Ecto neural progenitor cell (in vitro differentiated cells): ENCODE measurements at places on chromosomes 6 and 20.

- no peak for DNase-seq
Measured at GRCh38 chr6:47202644-47203205, 107.0 kb downstream of the TNFRSF21 start.

- DNase-seq, result no peak
Measured at GRCh38 chr20:23112595-23112994, 26.5 kb upstream of the CD93 start.

DNA sequence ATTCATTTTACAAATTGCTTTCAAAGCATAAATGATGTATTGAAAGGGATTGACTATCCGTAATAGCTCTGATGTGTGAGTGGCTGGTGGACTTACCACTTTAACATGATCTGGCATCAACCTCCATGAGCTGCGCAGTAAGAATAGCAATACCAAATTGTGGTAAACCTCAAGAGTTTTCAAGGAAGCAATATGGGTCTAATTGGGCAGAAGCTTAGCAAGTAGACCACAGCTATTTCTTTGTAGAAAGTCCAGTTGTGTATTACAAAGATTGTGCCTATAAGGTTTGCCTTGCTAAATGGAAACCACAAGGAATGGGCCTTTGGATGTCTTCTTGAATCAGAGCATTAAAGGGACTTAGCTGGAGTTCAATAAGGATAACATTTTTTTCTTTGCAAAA is 736.6 kb downstream of the KIF16B start:
- no peak for DNase-seq

DNA sequence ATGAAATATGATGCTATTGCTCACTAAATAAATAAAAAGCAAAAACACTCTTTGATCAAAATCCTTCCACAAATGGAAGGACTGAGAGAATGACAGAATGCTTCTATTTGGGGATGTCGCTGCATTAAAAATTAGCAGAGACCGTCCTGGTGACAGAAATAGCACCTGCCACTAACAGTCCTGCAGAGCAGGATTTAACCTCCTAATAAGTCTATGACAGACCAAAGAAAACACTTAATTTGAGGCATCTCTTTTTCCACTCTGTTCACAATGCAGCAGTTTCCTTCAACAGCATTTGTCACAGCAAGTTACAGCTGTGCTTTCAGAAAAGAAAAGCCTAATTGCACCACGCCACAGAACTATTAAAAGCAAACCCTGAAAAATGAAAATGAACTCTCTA is 140.6 kb upstream of the BEND6 start:
- DNase-seq, result no peak

DNA sequence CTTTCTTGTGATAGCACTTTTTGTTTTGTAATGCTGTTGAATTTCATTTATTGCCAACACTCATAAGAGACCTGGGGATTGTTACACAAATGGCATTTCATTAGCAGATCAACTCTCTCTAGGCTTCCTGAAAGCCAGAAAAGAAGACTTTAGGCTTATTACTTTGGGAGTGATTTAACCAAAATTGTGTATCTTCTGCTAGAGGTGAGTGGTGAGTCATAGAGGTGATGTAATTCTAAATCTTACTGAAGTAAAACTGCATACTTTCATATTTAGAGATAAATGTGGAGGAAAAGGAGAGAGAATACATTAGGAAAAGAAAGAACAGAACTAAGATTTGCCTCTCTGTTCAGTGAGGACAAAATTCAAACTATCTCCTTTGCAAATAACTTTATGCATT is 304.7 kb upstream of the RGS17 start:
- no peak for DNase-seq

DNA sequence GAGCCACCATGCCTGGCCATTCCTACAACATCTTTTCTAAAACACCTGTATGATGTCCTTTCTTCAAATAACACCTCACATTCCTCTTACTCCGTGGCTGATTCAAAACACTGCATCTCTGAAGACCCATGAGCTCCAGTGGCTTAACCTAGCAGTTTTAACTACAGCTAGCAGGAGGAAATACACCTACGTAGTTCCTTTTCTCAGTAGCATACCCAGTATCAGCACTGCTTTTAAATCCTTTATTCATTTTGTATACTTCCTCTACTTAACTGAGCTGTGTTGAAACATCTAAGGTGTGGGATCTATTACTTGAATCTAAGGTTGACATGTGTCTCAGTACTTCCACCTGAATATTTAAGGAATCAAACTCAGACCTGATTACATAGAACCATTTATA is 113.6 kb upstream of the CCDC28A start:
- DNase-seq, result no peak

DNA sequence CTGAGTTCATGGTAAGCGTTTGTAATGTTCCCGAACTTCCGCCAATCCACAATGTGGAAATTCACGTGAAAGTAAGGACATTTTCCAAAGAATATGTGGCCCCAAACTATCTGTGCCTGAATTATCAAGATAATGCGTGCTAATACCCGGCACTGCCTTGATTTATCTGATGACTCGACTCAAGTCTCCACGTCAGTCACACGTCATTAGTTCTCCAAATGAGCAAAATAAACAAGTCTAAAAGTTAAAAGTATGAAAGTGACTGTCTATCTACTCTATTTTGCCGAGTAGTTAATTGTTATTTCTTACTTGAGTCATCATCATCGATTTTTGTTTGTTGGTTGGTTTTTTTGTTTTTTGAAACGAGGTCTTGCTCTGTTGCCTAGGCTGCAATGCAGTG is 21.7 kb upstream of the FOXC1 start:
- DNase-seq, result no peak

GRCh38 chr20:46735436-46735835 is 26.0 kb downstream of the SLC2A10 start:
- DNase-seq, result no peak

- no peak for DNase-seq
Measured at GRCh38 chr6:108492131-108492766, 68.5 kb upstream of the FOXO3 start.

DNA sequence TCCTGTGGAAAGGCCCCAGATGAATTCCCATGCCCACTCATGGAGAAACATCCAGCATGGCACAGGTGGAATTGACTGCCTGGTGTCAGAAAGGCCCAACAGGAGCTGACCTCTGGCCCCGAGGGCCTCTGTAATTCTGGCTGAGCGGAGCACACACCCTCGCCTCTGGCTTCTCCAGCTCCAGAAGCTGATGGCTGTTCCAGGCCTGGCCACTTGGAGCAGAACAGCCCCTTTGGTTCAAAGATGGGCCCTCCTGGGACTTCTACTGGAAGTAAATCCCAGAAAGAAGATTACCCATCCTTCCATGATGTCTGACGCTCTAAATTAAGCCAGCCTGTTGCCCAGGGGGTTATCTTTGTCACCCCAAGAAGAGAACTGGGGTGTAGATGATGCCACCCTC is 275.1 kb upstream of the CDH4 start:
- DNase-seq, result no peak

GRCh38 chr6:34928695-34929094 is 39.6 kb downstream of the ANKS1A start:
- DNase-seq, result no peak

DNA sequence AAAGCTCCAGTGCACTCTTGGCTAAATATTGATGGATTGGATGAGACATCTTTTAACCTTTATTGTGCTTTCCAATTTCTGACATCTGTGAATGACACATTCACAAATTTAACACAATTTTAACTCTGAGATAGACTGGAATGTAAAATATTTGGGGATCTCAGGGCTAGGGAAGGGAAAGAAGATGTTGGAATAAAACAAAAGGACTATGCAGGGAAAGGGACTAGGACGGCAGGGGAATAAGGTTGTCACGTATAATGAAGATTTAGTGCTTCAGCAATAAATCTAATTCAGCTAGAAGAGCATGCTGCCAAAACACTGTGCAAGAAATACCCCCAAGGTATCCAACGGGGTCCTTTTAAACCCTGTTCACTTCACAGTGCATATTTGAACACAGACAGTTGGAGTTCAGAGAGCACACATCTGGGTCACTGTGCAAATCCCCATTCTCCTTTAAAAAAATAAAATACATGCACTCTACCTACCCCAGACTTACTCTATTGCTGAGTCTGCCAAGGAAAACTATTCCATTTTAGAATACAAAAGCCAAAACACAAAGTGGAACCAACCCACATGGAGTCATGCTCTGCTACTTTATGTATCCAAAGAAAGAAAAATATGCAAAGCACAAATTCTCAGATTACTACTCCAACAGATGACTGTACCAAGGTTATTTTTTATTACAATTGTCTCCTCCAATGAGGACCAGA is 151.0 kb upstream of the RSPO3 start:
- no peak for DNase-seq

GRCh38 chr6:89874438-89874837 is 19.8 kb upstream of the GJA10 start:
- no peak for DNase-seq

GRCh38 chr6:20704325-20705025 is 170.2 kb downstream of the CDKAL1 start:
- DNase-seq, result no peak

GRCh38 chr6:42088101-42088591 is 37.8 kb downstream of the TAF8 start:
- no peak for DNase-seq

- no peak for DNase-seq
Measured at GRCh38 chr6:44423306-44423705, 35.8 kb downstream of the CDC5L start.

DNA sequence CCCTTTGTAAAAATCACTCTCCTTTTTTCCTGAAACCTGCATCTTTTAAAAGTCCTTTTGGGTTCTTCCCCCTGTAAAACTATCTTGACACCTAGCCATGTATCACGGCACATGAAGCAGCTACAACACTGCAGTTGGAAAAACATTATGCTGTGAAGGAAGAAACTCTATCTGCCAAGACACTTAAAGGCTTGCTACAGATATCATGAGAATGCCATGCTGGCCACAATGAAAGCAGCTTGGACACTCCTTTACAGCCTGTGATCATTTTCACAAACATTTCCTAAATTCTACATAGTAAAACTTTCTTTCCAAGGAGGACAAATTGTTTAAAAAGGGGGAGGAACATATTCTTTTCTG is 31.8 kb downstream of the CNKSR3 start:
- no peak for DNase-seq

DNA sequence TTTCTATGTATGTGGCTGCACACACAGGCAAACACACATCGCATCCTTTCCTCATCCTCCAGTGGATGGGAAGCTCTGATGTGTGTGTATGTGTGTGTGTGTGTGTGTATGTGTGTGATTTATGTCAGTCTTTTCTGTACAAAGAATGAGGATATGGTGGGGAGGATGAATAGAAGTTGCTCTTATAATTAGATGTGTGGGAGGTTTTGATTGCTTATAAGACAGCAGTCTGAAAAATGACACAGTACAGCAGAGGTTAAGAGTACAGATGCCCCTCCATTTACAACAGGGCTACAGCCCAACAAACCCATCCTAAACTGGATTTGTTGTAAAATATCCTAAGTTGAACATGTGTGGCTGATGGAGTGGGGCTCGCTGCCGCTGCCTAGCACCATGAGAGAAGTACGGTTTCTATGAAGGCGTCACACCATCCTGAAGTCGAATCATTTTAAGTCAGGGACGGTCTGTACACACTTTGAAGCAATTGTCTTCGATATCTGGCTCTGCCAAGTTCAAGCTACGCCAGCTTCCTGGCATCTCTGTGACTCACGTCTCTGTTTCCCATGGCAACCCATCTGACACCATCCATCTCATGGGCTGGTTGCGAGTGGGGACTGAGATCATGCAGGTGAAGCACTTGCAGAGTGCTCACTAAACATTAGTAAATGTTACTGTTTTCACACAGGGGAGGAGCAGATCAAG is 252.6 kb downstream of the MYLK4 start:
- no peak for DNase-seq

DNA sequence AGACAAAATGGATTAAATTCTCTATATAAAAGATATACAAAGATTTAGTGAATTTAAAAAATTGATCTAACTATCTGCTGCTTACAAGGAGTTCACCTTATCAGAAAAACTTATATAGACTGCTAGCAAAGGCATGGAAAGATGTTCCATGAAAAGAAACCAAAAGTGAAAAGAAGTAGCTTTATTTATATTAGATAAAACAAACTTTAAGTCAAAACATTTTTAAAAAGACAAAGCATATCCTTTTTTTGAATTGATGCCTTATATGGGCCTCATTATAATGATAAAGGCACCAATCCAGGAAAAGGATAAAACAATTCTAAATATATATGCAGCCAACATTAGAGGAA is 334.2 kb downstream of the MEI4 start:
- no peak for DNase-seq

- DNase-seq, result no peak
Measured at GRCh38 chr6:16334671-16335070, 96.3 kb downstream of the GMPR start.

- DNase-seq, result no peak
Measured at GRCh38 chr6:88367248-88367647, 201.1 kb upstream of the CNR1 start.

GRCh38 chr6:31851485-31851832 is 11.2 kb downstream of the NEU1 start:
- DNase-seq, result no peak

- DNase-seq, result no peak
Measured at GRCh38 chr6:105645156-105645555, 242.3 kb upstream of the PREP start.

DNA sequence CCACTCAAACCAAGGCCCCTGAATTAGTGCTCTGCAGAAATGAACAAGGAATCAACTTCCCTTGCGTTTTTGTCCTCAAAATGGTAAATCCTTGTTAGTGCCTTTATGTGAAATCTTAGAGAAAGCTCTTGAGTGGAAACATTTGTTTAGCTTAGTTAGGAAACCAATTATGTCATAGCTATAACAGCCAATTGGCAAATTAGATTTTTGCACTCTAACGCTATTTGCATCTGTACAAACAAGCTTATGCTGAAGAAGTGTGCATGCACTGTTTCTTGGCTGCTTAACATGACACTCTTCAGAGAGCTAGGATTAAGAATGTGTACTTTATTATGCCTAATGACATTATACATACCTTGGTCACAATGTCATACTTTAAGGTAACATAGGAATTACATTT is 622.6 kb upstream of the SLC35B3 start:
- DNase-seq, result no peak

- no peak for DNase-seq
Measured at GRCh38 chr6:115220551-115221159, 840.0 kb downstream of the FRK start.

DNA sequence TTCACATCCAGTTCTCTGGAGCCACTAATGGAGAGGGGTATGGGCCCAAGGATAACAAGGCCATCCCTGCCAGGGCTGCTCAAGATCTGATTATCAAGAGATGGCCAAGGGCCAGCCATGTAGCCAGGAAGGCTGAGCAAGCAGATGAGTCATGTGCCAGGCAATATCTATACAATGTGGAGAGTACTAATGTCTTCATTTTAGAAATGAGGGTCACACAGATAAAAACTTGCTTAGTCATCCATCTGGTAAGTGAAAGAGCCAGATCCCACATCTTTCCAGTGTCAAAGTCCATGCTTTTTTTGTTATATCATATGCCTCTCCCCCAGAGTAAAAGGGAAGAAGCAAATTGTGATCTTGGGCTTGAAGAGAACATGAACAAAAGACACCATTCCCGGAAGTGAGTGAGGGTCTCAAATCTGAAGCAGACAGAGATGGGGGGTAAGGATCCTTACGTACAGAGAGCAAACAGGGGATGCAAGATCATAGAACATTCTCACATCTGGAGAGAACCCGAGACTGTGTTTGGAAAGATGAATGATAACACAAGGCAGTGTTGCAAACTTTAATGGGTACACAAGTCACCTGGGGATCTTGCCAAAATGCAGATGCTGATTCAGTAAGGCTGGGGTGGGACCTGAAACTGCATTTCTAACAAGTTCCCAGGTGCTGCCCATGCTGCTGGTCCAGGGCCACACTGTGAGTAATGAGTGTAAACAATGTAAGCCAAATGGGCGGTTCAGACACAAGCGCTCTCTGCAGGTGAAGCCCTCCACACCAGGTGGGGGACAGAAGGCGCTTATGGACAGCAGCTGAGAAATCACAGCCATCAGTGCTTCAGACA is 20.0 kb upstream of the GSTA3 start:
- DNase-seq, result no peak
